ENCODE measurements at places on chromosomes 2 and 18. TPM values are rescaled to one million over a fixed set of nuclear protein-coding genes. Genes with fewer than 3 reads are reported as not detected.

Gene RAB12
- total RNA-seq: 4.8 TPM

DNA sequence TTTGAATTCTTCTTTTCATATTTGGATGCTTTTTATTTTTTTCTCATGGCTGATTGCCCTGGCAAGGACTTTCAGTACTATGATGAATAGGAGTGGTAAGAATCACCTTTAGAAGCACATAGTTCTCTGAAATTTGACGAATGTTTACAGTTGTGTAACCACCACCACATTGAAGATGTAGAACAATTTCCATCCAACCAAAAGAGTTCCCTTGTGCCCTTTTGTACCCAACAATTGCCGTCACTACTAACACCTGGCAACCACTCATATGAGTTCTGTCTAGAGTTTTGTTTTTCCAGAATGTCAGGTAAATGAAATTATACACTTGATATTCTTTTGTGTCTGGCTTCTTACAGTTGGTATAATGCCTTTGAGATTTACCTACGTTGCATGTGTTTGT is 28.7 kb upstream of the SLC16A14 start:
- no peak for DNase-seq

DNA sequence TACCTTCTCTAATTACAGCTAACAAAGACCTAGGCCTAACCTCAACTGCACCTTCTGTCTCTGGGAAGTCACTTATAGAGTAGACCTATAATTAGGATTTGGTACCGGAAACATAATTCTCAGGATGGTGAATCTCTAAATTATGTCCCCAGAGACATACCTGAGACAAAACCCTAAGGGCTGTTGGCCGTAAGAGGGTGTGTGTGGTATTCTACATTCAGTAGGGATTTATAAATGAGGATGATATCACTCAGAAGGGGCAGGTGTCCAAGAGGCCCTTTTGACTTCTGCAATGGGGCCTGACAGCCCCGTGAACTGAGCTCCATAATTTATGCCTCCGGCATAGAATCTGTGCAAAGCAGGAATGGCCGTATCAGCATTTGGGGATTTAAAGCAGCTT is 13.5 kb upstream of the DARS1 start:
- DNase-seq: no peak

DNA sequence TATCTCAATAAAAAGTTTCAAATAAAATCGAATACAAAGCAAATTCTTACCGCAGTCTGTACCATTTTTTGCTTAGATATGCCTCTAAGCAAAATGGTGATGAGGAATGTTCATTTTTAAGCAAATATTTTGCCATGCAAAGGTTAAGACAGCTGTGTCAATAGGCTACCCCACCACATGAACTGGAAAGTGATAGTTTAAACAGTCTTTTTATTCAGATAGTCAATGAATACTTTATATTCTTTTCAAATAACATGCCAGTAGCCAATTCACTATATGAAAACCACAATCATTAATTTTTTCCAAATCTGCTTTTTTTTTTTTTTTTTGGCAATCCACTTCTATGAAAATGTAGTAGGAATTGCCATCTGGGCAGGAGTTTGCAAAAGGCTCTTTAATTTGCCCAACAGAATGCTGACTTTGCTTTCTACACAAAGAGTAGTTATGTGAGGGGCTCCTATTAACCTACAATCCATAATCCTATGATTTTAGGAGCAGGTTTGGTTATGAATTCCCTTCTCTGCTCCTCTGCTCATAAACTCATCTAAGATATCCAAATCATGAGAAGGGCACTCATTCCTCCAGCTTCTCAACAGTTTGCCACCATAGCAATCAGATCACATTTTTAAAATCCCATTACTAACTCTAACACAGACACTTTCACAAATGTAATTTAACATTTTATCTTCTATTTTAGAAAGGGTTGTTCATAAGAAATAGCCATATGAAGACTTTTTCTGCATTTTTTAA is 69.2 kb downstream of the SLC40A1 start:
- DNase-seq: no peak

GRCh38 chr2:108776475-108776874 is 10.1 kb upstream of the CCDC138 start:
- no peak for DNase-seq

DNA sequence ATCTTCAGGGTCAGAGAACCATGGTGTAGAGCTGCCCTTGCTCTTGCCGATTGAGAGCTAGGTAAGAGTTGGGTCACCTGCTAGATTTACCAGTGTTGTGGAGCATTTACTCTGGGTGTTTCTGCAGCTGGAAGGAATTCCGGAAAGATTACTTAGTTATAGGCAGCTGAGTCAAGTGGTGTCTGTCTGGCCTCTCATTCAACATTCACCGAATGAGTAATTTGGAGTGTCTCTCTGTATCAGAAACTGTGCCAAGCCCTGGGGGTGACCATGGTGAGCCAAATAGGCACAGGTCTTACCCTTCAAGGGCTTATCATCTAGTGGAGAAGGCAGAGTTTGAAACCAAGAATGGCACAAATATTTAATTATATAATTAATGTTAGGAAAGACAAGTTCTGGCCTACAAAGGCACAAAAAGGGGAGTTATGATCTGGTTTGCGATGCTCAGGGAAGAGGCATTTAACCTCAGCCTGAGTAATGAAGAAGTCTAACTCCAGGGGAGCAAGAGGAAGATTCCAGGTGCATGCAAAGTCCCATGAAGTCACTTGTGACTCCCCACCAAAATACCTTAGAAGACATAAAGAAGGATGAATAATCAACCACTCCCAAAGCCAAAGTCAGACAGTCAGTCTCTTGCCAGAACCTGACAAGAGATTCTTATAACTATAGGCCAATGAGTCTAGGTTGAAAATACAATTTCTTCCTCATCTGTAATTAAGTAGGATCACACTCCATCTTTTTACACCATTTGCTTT is 12.5 kb downstream of the SETBP1 start:
- DNase-seq: no peak

DNA sequence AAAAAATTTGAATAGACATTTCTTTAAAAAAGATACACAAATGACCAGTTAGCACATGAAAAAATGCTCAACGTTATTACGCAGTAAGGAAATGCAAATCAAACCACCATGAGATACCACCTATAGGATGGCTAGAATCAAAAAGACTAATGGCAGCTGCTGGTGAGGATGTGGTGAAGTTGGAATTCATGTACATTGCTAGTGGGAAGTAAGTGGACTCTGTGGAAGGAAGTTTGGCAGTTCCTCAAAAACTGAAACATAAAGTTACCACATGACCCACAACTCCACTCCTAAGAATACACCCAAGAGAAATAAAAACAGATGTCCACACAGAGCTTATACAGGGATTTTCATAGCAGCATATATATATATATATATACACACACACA is 51.2 kb downstream of the MBP start:
- DNase-seq: no peak

DNA sequence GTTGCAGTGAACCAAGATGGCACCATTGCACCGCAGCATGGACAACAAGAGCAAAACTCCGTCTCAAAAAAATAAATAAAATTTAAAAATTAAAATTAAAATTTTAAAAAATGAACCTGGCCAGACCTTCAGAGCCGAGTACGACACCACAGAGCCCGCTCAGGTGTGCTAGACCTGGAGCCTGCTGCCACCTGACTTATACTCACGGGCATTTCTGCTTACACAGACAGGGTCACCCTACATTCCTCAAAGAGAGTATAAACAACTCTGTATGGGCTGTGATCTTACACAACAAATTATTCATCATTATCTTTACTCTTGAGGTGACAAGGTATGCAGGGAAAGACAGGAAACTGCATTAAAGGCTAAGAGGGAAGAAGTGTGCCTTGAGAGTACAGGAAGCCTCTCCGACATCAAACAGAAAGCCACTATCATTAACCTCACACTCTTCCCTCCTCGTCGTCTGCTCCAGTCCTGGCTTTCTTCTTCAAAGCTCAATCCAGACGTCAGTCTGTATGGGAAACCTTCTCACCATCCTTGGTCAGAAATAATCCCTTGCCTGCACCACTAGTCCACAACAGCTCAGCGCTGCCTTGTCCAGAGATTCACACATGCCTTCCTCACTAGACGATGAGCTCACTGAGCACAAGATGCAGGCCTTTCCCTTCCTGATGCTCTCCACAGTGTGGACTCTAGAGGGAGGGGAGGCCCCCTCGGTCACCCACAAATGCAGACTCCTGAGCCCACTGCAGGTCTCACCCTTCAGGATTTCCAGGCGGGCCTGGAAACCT is 56.2 kb downstream of the UXS1 start:
- DNase-seq: no peak

GRCh38 chr2:119086327-119086726 is 72.2 kb downstream of the C1QL2 start:
- DNase-seq: no peak

DNA sequence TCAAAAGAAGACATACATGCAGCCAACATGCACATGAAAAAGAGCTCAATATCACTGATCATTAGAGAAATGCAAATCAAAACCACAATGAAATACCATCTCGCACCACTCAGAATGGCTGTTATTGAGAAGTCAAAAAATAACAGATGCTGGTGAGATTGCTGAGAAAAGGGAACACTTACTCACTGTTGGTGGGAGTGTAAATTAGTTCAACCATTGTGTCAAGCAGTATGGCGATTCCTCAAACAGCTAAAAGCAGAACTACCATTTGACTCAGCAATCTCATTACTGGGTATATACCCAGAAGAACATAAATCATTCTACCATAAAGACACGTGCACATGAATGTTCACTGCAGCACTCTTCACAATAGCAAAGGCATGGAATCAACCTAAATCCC is 95.5 kb upstream of the XIRP2 start:
- no peak for DNase-seq

- DNase-seq: no peak
These were observed 414.9 kb downstream of the SATB2 start for GRCh38 chr2:199042660-199043379.
